ENCODE measurements at places on chromosomes 13 and 19. TPM values are rescaled to one million over a fixed set of nuclear protein-coding genes. Genes with fewer than 3 reads are reported as not detected.
A peak's percentile ranks its signal among the peaks of the same experiment; 100 is the strongest.

- DNase-seq, result no peak
These were observed 25.2 kb upstream of the ZNF845 start for GRCh38 chr19:53308339-53308811.

ZNF793 gene
- 5.4 TPM for total RNA-seq

- DNase-seq, result no peak
These were observed 52.6 kb upstream of the URAD start for GRCh38 chr13:28041031-28041461.

- DNase-seq, result no peak
These were observed 7.9 kb upstream of the RASA3 start for GRCh38 chr13:114140131-114140905.

GRCh38 chr13:91313581-91313980 lies 33.9 kb upstream of the MIR17HG start:
- DNase-seq, result no peak

DNA sequence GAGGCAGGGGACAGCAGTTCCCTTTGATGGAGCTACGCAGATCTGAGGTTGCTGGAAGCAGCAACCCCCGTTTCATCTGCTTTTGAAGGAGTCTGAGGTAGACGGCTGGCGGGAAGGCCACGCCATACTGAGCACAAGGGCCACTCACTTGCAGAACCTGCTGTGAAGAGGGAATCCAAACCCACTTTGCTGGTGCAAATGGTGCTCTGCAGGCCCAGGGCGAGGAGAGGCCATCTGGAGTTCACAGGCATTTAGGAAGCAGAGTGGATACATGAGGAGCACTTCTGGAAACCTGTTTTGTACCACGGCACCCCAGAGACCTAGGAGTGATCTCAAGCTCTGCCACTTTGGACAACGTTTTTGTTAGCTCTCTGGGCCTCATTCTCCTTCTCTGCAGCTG lies 227.8 kb downstream of the UQCRFS1 start:
- DNase-seq, result no peak

GRCh38 chr13:24099490-24099889 lies 61.0 kb upstream of the SPATA13 start:
- DNase-seq, result no peak

DNA sequence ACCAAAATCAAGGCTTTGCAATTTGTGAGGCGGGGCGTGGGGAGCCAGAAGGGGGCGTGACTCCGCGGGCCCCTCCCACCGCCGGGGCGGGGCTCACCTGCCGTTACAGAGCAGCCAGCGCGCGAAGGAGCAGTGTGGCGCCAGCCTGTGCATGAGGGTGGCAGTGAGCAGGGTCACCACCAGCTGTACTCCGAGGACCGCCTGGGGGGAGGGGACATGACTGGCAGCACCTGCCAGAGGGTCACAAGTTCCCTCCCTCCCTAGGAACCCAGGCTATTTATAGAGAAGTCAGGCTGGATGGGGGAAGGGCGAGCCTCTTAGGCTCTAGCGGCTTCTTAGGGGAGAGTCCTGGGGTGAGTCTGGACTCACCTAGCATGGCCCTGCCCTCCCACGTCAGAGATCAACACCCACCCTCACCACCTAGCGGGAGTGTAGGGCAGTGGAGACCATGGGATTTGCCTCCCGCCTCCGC lies 3.6 kb downstream of the TMEM161A start:
- peak; percentile 30 for DNase-seq

OR7D4 gene
- not detected for total RNA-seq

Data from T-helper 17 cell (primary cell).